Neural crest cell (in vitro differentiated cells): ENCODE measurements at places on chromosomes 5 and 9. TPM values are rescaled to one million over a fixed set of nuclear protein-coding genes. Genes with fewer than 3 reads are reported as not detected.

SPATA31D4 gene
- total RNA-seq: not detected in 2 replicates

SAXO1 gene
- total RNA-seq: 0.14 TPM in 1 of 2 replicates, not detected in the other

STOML2 gene
- 184 and 186 TPM in 2 replicates for total RNA-seq

PCDHB11 gene
- total RNA-seq: 2.7 and 3.6 TPM in 2 replicates

TNFSF15 gene
- total RNA-seq: not detected in 2 replicates

POU5F2 gene
- 0.55 and 0.68 TPM in 2 replicates for total RNA-seq

AFF4 gene
- total RNA-seq: 64.7 and 67.5 TPM in 2 replicates

HTR1A gene
- not detected in 2 replicates for total RNA-seq

NAIP gene
- 10.3 and 11.3 TPM in 2 replicates for total RNA-seq

NACC2 gene
- 8.1 and 8.6 TPM in 2 replicates for total RNA-seq

SPINK5 gene
- total RNA-seq: 10.6 and 12.9 TPM in 2 replicates

GRCh38 chr9:18905883-18906629, 127.0 kb downstream of the SAXO1 start:
- DNase-seq: no peak

GRCh38 chr5:111680737-111681413, 76.1 kb downstream of the NREP start:
- DNase-seq: no peak

- no peak for DNase-seq
These were observed 377.2 kb upstream of the KLF4 start for GRCh38 chr9:107866711-107867311.

GRCh38 chr5:132378580-132378979, 9.1 kb downstream of the SLC22A5 start:
- DNase-seq: no peak

DNA sequence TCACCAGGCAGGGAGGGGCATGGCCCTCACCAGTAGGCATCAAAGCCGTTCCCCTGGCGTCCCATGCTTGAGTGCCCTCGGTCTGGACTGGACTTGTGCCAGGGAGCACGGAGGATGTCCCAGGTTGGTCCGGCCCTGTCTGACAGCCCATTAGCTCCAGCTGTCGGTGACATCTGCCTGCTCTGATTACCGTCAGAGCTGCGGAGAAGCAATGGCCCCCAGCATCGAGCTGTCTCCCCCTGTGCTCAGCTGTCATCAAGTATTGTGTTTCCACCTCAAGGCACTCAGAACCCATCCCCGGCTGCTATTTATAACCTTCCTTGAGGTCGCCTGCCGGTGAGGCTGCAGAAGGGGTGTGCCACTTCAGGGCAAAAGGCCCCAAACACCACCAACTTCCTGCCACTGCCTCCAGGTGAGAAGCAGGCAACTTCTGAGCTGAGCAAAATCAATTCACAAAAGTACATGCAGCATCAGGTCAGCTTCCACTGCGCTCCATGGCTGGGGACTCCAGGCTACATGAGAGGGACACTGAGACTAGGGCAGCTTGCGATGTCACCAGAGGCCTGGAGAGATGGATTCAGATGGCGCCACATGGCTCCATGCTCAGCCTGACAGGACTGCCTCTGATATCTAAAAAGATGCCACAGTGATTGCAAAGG, 142.7 kb downstream of the C5orf15 start:
- DNase-seq: no peak

DNA sequence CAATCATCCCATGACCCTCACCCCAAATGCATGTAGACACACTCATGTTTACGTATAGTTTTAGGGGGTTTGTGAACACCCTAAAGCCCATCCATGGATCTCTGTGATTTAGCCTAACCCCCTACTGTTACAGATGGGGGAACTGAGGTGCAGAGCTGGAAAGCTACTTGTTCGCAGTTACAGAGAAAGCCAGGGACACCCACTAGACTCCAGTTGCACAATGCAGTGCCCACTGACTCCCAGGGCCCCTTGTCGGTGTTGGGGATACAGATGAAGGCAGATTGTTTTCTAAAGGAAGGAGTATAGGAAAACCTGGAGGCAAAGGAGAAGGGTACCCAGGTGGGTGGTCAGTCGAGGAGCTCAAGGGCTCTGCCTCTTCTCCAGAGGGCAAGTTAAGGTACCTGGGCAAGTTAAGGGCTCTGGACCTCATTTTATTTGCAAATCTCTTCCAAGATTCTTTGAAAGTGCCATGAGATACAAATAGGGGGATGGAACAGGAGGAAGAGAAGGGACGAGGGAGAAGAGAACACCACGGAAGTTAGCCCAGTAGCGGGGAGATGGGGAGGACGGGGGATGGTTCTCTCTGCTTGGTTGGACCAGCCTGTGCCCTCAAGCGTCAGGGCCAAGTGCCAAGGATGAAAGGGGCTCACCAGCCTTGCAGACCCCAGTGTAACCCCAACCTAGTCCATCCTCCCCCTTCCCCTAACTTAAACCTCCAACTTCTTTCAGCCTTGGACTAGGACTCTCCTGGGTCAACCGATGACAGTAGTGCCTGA, 958 bp downstream of the MYOZ3 start:
- DNase-seq: no peak

- no peak for DNase-seq
These were observed 5.2 kb upstream of the HDHD3 start for GRCh38 chr9:113381909-113382411.

- no peak for DNase-seq
These were observed 79.2 kb upstream of the MRPS30 start for GRCh38 chr5:44729536-44729935.

GRCh38 chr9:116490321-116490720, 196.8 kb upstream of the TRIM32 start:
- no peak for DNase-seq

- DNase-seq: no peak
These were observed 88.9 kb upstream of the CACNA1B start for GRCh38 chr9:137788561-137789294.

DNA sequence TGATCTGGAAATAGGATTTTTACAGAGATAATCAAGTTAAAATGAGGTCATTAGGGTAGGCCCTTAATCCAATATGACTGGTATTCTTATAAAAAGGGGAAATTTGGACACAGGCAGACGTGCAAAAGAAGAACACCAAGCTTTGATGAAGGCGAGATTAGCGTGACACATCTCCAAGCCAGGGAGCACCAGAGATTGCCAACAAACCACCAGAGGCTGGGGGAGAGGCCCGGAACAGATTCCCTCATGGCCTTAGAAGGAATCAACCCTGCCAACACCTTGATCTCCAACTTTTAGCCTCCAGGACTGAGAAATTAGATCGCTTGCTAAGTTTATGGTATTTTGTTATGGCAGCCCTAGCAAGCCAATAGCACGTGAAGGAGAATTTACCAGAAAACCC, 10.8 kb upstream of the ARSI start:
- no peak for DNase-seq

GRCh38 chr5:115186794-115187193, 17.1 kb upstream of the TRIM36 start:
- no peak for DNase-seq

DNA sequence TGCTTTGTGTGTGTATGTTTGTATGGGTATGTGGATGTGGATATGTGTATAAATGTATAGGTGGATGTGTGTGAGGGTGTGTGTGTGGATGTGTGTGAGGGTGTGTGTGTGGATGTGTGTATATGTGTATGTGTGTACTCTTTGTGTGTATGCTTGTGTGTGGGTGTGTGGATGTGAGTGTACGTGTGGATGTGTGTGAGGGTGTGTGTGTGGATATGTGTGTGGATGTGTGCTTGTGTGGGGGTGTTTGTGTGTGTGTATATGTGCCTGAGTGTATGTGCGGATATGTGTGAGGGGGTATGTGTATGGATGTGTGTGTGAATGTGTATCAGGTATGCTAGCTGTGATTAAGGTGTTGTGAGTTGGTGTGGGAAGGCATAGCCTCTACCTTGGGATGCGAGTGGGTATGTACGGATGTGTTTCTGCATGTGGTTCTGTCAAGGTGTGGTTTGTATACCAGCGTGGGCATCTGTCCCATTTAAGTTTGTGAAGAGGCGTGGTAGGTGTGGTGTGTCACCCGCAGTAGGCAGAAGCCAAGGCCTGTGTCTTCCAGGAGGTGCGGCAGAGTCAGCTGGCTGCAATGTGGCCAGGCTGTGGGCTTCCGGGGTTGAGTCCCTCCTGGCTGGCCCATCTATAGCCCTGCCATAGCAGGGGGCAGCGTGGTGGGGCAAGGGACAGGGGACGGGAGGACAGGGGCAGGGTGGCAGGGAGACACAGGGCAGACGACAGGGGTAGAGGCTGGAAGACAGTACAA, 155.8 kb downstream of the DAB2IP start:
- DNase-seq: no peak

DNA sequence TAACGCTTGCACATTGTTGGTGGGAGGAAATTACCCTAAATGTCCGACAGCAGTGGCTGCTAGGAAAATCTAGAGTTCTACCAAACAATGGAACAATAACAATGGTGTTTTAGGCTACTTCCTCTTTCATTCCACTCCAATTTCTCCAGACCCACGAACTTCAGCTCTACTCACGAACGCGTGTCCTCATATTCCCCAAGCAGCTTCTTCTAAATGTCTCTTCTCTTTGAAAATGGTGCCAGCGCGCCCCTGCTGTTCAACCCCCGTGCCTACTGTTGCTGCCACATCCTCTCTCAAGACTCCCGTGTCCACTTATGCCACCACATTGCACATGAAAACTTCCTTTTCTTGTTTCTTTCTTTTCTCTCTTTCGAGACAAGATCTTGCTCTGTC, 25.6 kb downstream of the OR2V2 start:
- no peak for DNase-seq

GRCh38 chr5:6175172-6175854, 203.0 kb downstream of the MED10 start:
- no peak for DNase-seq

DNA sequence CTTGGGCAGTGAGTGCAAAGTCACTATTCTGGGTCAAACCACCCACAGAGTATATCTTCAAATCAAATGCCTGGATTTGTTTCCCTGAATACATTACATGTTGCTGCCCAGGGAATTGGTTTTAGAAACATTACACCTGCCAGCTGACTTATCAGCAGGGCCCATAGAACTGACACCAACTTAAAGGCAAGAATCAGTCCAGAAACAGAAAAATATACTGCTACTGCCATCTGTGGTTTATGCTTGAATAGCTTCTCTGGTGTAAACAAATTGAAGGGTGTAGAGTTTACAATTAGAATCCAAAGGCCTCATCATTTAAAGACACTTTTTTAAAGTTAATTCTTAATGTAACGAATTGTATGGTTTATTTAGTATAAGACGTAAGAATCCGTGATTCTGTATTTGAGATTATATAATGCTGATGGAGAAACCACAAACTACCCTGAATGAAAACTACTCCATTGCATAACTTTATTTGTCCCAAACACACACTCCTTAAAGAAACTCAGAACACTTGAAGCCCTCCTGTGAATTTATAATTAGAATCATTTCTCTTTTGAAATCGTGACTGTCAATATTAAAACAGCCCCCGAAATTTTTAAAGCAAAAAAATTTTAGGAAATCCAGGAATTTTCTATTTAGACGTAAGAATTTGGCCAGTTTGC, 6.2 kb downstream of the NR6A1 start:
- DNase-seq: no peak

GRCh38 chr5:103291606-103292005, 33.0 kb downstream of the MACIR start:
- DNase-seq: no peak

GRCh38 chr5:126284977-126285696, 138.1 kb upstream of the GRAMD2B start:
- no peak for DNase-seq

DNA sequence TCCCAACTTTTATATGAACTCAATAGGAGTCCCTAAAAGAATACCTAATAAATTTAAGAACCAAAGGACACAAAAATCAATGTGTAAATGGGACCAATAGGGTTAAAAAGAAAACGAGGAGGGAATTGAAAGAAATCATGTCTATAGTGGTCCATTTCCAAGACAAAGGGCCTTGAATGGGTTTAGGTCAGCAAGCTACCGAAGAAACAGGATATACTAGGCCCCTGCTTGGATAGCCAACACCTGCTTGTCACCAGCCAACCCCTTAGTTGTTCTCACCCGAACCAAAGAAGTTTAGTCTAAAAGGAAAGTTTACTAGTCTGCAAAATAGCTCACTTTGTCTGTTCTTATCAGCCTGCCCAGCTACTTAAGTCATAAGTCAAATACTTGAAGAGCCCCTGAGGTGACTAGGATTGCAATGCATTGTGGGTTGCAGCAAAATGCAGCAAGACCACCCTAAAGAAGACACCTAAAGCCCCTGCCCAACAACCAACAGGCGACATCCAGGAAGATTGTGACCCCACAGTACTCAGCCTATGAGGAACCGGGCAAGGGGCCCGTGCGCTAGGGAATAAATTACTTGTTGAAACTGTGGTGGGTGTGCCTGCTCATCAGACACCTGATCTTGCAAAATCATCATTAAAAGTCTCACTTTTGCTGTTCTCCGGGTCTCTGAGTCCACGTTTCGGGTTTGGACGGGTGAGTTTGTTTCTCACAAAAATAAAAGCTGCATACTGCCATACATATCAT, 183.9 kb upstream of the PPP1R26 start:
- no peak for DNase-seq

- no peak for DNase-seq
These were observed 31.4 kb downstream of the FANCC start for GRCh38 chr9:95286151-95286550.

- no peak for DNase-seq
These were observed 1.1 kb upstream of the MAN2A1 start for GRCh38 chr5:109688630-109688969.

GRCh38 chr9:79709743-79710674, 138.2 kb downstream of the TLE4 start:
- DNase-seq: no peak

DNA sequence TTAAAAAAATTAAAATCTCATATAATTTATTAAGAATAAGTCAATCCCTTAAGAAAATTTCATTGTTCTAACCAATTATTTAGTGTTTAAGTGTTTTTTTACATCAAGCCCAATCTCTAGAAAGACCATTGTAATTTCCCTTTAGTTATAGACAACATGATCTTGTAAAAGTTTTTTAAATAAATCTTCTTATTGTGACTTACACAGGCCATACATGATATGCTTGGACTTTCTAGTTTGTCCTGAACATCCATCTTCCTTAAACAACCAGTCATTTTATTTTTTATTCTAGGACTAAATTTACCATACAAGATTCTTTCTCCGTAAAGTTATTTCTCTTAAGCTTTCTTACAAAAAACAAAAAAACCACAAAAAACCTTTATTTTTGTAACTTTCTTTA, 126.5 kb upstream of the MAST4 start:
- DNase-seq: no peak

- DNase-seq: no peak
These were observed 75.3 kb downstream of the PIP5K1B start for GRCh38 chr9:68780380-68780712.

DNA sequence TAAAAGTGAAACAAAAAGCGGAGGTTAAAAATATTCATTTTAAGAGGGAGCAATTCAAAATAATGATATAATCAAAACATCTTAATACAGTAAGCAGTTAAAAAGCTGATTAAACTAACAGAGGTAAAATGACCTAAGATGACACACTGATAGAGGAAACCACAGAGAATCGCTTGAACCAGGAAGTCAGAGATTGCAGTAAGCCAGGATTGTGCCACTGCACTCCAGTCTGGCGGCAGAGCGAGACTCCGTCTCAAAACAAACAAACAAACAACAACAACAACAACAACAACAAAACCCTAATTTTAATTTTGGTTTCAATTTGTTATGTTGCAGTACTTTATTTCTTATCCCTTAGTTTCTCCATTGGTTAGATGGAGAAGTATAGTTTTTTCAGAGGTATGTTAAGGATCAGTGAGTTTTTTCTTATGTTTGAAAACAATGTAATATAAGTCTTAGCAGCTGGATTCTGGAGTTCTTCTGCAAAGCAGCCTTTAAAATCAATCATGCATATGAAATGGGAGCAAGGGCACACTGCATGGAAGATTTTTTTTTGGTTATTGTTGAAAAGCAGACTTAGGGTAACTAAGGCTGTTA, 58.5 kb downstream of the MLANA start:
- DNase-seq: no peak

- peak; percentile 18 for DNase-seq
These were observed at the start of gene BICD2 for GRCh38 chr9:92764381-92764987. Gene BICD2, minus strand, starts transcription at chr9:92764833. Its CDS starts 89 bp downstream, at chr9:92764744.
